A673 (cell line): ENCODE measurements at places on chromosomes 3 and 15. TPM values are rescaled to one million over a fixed set of nuclear protein-coding genes. Genes with fewer than 3 reads are reported as not detected.

DNA sequence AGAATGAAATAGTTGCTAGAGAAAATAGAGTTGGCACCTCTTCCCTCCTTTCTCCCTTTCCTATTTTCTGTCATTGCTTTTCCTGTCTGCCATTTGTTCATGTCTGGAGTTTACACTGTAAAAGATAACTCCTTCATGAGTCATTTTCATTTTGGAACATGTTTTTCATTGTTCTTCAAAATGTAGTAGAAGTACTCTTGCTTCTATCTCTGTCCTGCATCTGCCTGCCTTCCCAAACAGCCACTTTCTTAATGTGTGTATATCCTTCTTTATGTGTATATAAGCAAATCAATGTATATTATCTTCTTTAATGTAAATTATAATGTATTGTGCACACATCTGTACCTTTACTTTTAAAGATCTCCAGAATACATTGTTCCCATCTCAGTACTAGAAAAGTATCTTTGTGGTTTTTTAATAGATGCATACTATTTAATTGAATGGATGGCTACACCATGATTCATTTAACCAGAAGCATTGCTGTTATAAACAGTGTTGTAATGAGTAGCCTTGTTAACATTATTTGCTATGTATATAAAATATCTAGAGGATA, 41.1 kb downstream of the TSC22D2 start:
- H3K4me1 ChIP-seq: peaks cover 36% of the 10 kb centered on the region
- H3K27me3 ChIP-seq: no peaks in the 10 kb centered on the region
- no peaks in the 10 kb centered on the region for H3K36me3 ChIP-seq
- peak; percentile 42 for DNase-seq

The PRICKLE2 gene
- 0.04 TPM in 1 of 2 replicates, not detected in the other for total RNA-seq

- H3K4me1 ChIP-seq: peaks cover 5% of the 10 kb centered on the region
- no peak overlapping the region for H3K4me3 ChIP-seq
- H3K27ac ChIP-seq: no peak overlapping the region
- no peaks in the 10 kb centered on the region for H3K36me3 ChIP-seq
These were observed 1.0 kb upstream of the PCCB start for GRCh38 chr3:136249091-136249490.

GRCh38 chr3:10506696-10507095, 1.3 kb upstream of the ATP2B2 start:
- H3K4me1 ChIP-seq: no peaks in the 10 kb centered on the region
- no peak overlapping the region for H3K27ac ChIP-seq
- no peak overlapping the region for H3K4me3 ChIP-seq
- H3K36me3 ChIP-seq: no peaks in the 10 kb centered on the region
- peaks cover 20% of the 10 kb centered on the region for H3K27me3 ChIP-seq
- DNase-seq: no peak

DNA sequence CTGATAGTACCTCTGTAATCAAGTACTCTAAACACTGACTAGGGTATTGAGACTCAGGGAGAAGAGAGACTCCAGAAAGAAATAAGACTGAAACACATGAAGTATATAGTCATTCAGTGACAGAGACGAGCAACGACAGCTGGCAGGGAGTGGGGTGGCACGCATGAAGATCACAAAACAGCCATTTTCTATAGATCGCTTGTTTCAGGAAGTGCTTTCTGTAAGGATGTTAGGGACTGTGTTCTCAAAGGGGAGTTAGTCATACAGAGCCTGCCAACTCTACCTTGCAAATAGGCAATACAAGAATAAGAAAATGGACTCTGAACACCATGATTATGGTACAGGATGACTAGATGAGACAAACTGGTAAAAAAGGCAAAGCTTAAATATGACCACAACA, 139.5 kb downstream of the TBL1XR1 start:
- H3K4me3 ChIP-seq: no peak overlapping the region
- H3K4me1 ChIP-seq: peaks cover 97% of the 10 kb centered on the region
- H3K27ac ChIP-seq: peak overlapping the region; percentile 81

- H3K4me3 ChIP-seq: no peak overlapping the region
- DNase-seq: no peak
- H3K36me3 ChIP-seq: peaks cover 5% of the 10 kb centered on the region
- no peak overlapping the region for H3K27ac ChIP-seq
- H3K4me1 ChIP-seq: no peaks in the 10 kb centered on the region
- H3K27me3 ChIP-seq: no peaks in the 10 kb centered on the region
These were observed 26.0 kb downstream of the TARS3 start for GRCh38 chr15:101698314-101698713.

DNA sequence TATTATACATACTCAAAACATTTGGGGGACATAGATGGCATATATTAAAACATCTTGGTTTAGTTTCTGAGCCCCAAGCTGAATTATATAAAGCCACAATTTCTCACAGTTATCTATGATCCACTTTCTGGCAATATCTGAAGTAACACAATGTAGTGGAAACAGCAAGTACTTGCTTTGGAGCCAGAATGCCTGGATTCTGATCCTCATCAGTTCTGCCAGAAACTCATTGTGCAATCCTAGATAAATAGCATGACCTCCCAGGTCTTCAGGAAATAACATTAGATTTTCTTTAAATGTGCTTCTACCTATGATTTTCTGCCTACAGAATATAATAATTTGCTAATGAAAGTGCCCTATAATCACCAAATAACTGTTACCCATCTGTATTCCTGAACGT, 544.9 kb downstream of the NAALADL2 start:
- H3K27ac ChIP-seq: no peak overlapping the region
- no peaks in the 10 kb centered on the region for H3K4me1 ChIP-seq
- no peaks in the 10 kb centered on the region for H3K36me3 ChIP-seq
- H3K27me3 ChIP-seq: no peaks in the 10 kb centered on the region
- H3K4me3 ChIP-seq: no peak overlapping the region
